Left renal pelvis (tissue), 4 donors: ENCODE measurements at places on chromosomes 3 and 15. TPM values are rescaled to one million over a fixed set of nuclear protein-coding genes. Genes with fewer than 3 reads are reported as not detected.

Gene PATL2
- 0.99 TPM for polyA plus RNA-seq

Gene PRSS50
- polyA plus RNA-seq, result 1.2 TPM

GRCh38 chr3:102098130-102098885 lies 249.0 kb downstream of the NFKBIZ start:
- DNase-seq, result no peak

DNA sequence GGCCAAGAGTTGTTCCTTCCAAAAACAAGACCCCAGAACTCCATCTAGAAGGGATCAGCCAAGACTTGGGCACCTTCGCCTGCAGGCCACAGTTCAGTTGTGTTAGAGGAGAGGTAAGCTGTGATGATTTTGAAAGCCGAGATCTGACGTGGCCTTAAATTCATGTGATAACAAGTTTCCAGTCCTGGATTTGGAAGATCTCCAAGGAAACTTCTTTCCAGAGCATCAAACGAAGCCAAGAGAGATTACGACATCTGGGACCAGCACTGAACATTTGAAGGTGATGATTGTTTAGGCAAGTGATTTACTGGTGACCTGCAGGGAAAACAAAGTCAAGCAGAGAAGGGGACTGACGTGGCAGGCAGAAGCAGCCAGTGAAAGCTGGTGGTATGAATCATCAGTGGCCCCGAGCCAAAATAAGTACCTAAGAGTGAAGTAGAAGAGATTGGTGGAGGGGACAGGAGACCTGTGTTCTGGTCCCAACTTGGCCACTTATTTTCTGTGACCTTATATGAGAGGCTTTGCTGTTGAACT lies 339.0 kb upstream of the PROK2 start:
- no peak for DNase-seq

GRCh38 chr3:45253316-45253715 lies 27.2 kb upstream of the TMEM158 start:
- no peak for DNase-seq

- no peak for DNase-seq
Observed at GRCh38 chr15:25241241-25241801, 197.5 kb downstream of the UBE3A start.

Gene RLBP1
- polyA plus RNA-seq, result not detected

- no peak for DNase-seq
Observed at GRCh38 chr3:59764171-59764570, 714.3 kb upstream of the CFAP20DC start.

- no peak for DNase-seq
Observed at GRCh38 chr3:133563816-133564215, 9.7 kb upstream of the CDV3 start.

DNA sequence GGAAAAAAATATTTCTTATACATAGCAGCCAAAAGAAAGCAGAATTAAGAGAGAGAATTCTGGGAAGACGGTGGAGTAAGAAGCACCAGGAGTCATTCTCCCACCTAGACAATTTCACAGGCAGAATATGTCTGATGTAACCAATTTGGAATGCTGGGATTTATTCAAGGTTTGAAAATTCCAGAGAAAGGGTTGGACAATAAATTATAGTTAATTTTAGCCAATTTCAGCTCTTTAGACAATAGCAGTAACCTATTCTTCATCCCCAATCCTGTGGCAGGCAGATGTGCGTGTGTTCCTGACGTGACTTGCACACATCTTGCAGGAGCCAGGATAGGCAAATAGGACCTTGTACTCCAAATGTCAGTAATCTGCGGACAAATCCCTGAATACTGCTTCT lies 541.0 kb upstream of the NAALADL2 start:
- no peak for DNase-seq

DNA sequence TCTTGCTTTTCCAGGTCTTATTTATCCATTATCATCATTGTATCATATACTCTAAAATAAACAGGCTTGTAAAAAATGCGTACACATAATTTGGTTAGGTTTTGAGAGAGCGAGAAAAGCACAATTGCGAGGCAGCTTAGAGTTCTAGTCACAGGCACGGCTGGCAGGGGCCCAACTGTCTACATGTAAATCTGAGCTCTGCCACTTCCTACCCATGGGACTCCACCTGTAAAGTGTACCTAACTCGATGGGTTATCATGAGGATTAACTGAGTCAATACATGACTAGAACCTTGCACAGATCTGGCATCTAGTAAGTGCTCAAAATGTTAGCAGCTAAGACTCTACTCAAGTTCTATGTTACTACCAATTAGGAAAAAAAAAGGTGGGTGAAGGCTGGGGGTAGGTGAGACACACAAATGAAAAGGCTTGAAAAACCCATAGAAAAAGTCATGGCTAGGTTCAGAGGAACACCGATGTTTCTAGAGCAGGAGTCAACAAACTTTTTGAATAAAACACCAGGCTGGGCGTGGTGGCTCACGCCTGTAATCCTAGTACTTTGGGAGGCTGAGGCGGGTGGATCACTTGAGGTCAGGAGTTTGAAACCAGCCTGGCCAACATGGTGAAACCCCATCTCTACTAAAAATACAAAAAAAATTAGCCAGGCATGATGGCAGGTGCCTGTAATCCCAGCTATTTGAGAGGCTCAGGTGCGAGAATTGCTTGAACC lies 36.2 kb downstream of the GLB1 start:
- DNase-seq, result no peak

DNA sequence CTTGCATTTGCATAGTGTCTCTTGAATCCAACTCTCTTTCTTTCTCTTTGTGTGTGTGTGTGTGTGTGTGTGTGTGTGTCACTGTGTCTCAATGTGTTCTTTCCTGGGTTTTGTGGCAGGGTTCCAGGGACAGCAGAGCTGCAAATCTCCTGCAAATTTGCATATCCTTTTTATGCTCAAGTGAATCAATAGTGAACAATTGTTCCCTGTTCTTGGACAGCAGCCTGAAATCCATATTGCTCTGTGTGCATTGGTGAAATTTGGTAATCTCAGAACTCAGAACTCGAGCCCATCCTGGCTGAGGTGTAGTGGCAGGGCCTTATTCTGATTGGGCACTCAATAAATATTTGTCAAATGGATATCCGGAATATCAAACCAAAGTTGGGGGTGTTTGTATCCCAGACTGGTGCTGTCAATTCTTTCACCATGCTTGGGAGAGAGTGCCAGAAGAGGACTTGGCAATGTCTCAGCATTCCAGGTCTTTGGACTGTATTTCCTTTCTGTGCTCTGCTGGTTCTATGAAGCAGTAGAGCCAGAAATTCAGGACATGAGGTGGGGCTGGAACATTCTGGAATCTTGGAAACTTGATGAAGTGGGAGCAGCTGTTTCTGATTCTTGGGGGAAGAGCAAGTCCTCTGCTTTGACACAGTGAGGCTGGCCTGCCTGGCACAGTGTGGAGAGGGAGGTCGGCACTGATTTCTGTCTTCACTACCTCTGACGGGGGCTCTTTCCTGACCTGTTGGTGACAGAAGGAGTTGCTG lies 380.6 kb upstream of the C2CD4B start:
- no peak for DNase-seq
